Activated T-helper 17 cell treated with anti-CD3 and anti-CD28 coated beads, Interleukin-2, amount 50 U/mL, for 72 hours (primary cell): ENCODE measurements at places on chromosomes 7 and 10. TPM values are rescaled to one million over a fixed set of nuclear protein-coding genes. Genes with fewer than 3 reads are reported as not detected.
A peak's percentile ranks its signal among the peaks of the same experiment; 100 is the strongest.

The HOXA10 gene
- total RNA-seq, result not detected

The CTNNA3 gene
- 5.7 TPM for total RNA-seq

The PBLD gene
- total RNA-seq, result 0.58 TPM

The STRA8 gene
- not detected for total RNA-seq

The CARD11 gene
- 98.7 TPM for total RNA-seq

The HTR5A gene
- total RNA-seq, result not detected

The METTL27 gene
- total RNA-seq, result 0.76 TPM

The FAM25C gene
- not detected for total RNA-seq

The GIMAP8 gene
- 16.4 TPM for total RNA-seq

The UPK3BL2 gene
- total RNA-seq, result 45.7 TPM

The TRRAP gene
- 69.5 TPM for total RNA-seq

The ZNF479 gene
- total RNA-seq, result not detected

- no peak for ATAC-seq
These were observed 19.9 kb downstream of the LMTK2 start for GRCh38 chr7:98126311-98127142.

DNA sequence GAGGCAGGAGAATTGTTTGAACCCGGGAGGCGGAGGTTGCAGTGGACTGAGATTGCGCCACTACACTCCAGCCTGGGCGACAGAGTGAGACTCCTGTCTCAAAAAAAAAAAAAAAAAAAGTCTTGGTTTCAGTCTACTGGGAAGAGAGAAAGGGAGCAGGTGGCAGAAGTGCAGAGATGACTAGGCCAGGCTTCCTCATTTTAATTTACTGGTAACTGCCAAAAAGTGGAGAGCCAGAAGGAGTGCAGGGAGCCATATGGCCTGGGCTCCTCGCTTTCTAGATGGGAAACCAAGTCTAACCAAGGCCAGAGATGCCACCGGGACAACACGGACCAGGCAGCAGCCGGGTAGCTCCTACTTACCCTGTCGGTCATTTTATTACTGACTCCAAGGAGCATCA is 12.2 kb downstream of the SEPHS1 start:
- ATAC-seq, result no peak

GRCh38 chr7:148021507-148022045 is 569.0 kb upstream of the C7orf33 start:
- no peak for ATAC-seq

DNA sequence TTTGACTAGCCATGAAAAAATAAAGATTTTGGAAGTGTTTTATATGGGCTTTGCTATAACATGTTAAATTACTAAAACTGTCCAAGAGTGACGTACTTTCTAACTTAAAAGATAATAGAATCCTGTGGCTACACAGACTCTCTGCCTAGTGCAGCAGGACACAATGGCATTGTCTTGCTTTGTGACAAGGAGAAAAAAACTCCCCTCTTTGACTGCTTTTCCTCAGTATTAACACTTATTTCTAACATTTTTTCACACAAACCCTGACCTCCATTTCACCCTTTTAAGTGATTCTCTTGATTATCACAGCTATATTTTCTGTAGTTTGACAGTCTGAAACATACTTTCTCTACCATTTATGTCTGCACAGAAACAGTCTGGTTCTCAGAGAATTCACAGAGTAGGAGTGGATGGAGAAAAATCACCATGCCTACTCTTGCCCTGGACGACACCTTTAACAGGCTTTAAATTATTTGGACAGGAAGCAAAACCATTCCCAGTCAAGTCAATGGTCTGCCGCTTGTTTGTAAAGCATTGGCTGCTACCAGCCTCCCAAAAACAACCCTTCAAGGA is 336.3 kb upstream of the SMIM30 start:
- ATAC-seq, result no peak

GRCh38 chr7:87627634-87627994 is 584 bp upstream of the RUNDC3B start:
- ATAC-seq, result peak; percentile 23

DNA sequence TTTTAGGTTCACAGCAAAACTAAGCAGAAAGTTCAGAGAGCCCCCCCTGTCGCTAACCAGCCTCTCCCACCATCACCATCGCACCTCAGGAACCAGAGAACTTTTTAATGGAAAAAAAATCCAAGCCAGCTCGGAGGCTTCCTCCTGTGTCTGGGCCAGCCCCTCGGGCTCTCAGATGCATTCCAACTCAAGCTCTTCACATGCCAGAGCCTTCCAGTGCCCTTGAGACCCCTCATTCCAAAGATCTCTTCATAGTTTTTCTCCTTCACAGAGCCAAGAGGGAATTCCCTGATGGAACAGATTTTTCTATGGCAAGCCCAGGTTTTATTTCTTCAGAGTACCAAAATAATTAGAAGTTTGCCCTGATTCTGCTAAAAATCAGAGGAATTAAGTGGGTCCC is 153.4 kb upstream of the LANCL2 start:
- no peak for ATAC-seq

DNA sequence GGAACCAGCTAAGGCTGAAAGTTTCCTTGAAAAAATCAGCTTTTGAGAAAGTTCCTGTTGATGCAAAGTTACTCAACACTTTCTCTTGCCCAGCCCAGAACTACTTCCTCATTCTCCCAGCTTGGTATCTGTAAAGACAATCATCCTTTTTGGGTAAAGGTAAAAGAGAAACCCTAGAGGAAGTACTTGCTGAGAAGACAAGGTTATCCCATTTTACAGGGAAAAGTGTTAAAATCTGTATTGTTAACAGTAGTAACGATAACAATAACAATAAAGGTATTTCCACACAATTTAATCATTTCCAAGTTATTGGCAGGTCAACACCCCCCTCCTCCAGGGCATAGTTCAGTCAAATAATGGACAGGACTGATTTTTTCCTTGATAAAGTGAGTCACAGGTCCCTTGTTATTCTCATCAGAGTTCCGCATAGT is 2.4 kb downstream of the ALOX5 start:
- no peak for ATAC-seq

- no peak for ATAC-seq
These were observed 180.0 kb downstream of the LRMDA start for GRCh38 chr10:75611172-75611992.

GRCh38 chr7:100369105-100369504 is 4.2 kb upstream of the PILRA start:
- no peak for ATAC-seq

DNA sequence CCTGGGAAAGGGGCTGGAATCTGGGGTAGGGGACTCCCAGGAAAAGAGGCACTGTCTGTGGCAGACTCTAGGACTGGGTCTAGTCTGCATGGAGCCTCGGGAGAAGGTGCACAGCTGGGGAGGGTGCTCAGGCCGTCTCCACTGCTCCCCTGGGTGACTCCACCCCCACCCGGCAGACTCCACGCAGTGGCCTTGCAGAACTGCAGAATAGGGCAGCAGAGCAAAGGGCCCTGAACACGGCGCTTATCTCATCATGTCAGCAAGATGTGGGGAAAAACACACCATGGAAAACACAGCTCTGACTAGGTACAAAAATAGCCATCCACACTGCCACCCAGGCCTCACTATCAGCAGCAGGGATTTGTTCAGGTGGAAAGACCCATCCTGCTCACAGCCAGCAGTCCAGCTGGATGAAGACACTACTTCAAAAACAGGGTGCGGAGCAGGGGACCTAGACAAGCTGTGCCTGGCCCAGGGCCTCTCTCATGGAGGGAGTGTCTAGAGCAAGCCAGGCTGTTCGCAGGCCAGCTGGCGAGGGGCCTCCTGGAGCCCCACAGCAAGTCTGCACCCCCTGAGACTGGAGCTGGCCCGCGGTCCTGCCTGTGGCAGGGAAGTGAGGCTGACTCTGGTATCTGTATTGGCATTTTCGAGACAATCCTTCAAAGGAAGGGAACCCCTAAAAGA is 11.7 kb downstream of the MAT1A start:
- no peak for ATAC-seq

GRCh38 chr7:86667732-86668131 is 24.0 kb downstream of the GRM3 start:
- no peak for ATAC-seq

DNA sequence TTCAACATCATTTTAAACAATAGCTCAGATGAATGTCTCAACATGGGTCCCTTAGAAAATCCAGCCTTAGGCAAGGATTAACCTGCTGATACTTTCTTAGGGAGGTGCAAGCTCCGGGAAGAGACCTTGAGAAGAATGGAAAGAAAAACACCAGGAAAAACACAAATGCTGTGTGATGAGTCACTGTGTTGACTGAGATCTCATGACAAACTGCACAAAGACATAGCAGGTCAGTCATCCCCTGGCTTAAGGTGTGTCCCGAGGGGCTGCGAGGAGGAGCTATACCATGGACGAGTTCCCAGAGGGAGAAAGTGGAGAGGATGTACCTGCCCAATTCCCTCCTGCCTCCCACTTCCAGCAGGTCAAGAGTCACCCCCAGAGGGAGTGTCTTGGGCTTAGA is 98.0 kb downstream of the TEX36 start:
- no peak for ATAC-seq

GRCh38 chr7:120168066-120168465 is 104.9 kb upstream of the KCND2 start:
- ATAC-seq, result no peak

DNA sequence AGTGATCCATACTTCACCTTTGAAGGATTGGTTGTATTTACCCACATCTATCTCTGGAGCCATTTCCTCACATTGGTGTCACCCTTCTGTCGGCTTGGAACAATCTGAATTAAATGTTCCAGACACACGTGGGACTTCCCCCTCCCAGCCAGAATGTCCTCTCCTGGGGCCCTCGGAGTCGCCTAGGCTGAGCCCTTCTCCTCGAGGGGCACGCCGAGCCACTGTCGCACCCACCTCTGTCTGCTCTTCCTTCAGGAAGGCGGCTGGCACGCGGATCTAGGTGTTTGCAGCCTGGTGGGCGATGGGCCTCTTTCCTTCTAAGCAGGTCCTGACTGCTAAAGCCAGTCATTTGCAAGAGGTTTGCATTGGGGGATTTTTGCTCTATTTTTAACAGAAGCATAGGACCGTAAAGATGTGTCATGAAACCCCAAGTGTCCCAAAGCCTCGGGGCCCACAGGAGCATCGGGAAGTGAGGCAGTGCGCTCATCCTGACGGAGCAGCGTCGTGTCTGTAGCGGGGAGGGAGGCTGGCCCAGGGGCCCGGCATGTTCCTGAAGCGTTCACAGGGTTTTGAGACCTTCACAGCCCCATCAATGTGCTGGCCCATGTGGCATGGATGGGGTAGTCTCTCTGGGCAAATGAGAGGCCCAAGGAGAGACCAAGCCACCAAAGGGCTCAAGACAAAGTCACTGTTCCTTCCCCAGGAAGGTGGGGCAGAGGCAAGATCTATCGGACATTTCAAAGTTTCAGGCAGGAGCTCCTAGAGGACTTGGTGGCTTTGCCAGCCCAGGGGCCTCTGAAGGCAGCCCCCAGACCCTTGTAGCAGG is 86.7 kb downstream of the RGS10 start:
- ATAC-seq, result no peak

DNA sequence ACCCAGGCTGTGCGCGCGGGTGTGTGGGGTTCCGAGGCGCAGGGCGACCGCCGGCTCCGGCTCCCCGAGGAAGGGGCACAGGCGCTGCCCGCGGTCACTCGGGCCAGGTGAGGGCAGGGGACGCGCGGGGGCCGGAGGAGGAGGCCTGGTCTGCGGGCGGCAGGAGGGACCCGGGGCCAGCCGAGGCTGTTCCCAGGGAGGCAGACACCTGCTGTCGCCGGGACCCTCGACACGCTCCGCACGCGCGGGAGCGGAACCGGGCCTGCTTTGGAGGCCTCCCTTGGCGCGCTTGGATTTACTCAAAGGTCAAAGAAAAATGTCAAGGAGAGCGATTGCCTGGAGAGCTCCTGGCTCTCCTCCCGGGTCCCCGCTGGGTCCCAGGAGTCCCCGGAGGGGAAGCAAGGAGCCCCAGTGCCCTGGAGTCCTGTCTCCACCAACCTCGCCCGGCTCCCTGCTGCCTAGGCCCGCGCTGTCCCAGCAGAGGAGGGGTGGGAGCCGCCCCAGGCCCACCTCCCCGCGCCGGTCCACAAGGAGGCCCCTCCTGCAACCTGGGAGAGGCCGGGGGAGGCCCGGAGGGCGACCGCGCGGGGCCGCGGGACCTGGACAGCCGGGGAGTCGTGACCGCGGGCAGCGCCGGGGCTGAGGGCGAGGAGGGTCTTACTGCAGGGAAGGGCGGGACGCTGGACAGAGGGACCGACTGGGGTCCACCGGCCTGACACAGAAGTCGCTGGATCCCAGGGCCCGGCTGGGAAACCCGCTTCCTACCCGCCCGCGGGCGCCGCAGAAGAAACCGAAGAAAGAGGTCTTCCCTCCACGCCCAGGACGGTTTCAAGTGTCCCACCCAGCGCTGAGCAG is 348.9 kb downstream of the DNAJB6 start:
- no peak for ATAC-seq

- no peak for ATAC-seq
These were observed 148.7 kb downstream of the MYOF start for GRCh38 chr10:93333278-93333978.

DNA sequence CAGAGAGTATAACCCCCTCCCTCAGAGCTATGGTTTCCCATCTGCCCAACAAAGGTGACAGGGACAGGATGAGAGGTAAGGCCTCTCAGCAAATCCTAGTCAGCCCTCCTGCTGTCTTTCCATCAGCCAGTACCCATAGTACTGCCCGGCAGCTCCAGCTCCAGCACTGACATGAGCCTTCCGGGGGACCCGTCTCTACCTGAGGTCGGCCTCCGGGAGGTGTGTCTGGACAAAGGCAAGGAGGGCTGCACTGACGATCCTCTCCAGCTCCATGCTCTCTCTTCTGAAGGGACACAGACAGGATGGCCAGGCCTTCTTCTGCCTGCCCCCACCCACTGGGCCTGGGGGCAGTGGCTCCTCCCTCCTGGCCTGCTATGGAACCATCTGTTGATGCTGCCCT is 4.3 kb downstream of the FBXL15 start:
- no peak for ATAC-seq

DNA sequence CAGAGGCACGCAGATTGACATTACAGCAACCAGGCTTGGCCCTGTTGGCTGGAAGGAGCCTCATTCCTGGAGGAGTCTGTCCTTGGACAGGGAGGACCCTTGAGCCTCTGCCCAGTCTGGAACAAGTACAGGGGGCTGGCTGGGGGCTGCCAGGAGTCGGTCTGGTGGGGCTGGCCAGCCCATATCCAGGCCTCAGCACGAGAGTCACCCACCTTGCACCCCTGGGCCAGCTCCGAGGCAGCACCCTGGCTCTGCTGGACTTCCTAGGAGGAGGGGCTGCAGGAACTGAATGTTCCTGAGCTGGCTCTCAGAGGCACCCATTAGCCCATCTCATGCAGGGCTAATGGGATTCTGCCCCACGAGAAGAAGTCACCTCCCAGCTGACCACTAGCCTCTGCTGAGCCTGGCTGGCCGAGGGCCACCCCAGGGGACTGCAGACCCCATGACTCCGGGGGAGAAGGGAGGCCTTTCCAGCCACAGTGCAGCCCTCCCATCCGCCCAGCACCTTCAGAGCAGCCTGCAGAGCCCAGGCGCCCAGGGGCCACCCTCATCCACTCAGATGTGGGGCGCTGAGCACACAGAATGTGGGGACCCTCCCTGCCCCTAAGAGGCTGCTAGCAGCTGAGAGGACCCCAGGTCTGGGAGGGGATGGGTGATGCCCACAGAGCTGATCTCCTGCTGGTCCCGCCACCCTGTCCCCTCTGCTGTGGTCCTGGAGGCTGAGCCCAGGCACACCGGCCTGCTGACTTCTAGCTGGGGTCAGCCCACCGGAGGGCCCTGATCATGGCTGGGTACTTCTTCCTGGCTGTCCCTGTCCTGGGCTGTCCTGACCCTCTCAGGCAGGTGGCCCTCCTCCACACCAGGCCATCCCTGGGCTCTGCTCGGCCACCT is 14.8 kb upstream of the INPP5A start:
- ATAC-seq, result no peak

GRCh38 chr7:45892407-45893035 is 4.2 kb downstream of the IGFBP1 start:
- no peak for ATAC-seq

- ATAC-seq, result no peak
These were observed 47.9 kb downstream of the PWWP2B start for GRCh38 chr10:132444877-132445351.

GRCh38 chr10:117316701-117317100 is 58.5 kb downstream of the PDZD8 start:
- no peak for ATAC-seq
